Frontal cortex (tissue), 4 donors: ENCODE measurements at places on chromosomes 12 and 14. TPM values are rescaled to one million over a fixed set of nuclear protein-coding genes. Genes with fewer than 3 reads are reported as not detected.
A peak's percentile ranks its signal among the peaks of the same experiment; 100 is the strongest.

DNA sequence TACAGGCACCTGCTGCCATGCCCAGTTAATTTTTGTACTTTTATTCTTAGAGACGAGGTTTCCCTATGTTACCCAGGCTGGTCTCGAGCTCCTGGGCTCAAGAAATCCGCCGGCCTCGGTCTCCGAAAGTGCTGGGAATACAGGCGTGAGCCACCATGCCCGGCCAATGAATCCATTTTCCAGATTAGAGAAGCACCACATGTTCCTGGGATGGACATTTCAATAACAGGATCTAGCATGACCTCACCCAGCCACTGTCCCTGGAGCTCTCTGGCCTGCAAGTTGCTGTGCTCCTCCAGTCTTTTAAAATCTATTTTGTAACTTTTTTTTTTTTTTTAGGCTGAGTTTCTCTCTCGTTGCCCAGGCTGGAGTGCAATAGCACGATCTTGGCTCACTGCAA, 2.2 kb downstream of the GPR132 start:
- no peak for DNase-seq

DNA sequence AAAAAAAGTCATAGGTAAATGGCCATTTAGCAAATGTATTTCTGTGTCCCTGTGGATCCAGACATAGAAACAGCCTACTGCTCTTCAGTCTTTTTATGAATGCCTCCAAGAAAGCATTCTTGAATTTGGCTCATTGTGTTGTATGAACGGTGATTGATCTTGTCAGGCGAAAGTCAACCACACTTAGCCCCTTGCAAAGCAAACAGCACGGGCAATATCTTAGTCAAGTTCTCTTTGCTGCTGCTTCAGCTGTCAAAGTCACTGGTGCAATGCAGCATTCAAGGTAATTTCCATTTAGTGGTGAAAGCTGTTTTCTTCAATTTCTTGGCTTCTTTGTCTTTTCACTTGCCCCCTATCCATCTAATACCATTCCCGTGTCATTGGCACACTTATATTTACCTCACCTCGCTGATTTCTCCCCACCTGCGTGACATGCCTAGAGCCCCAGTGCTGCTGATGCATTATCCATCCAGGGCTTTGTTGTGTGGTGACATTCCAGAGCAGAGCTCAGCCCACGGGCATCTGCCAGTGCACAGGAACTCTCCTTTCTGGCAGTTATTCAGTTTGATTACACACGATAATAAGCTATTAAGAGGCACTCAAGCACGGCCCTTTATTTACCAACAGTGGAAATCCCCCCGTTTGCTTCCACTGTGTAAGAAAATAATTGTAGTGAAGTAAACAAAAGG, 362.3 kb upstream of the NOVA1 start:
- DNase-seq, result no peak

GRCh38 chr14:70354204-70354603, 5.3 kb downstream of the COX16 start:
- no peak for DNase-seq

GRCh38 chr14:35369701-35370191, 34.8 kb downstream of the NFKBIA start:
- DNase-seq, result no peak

DNA sequence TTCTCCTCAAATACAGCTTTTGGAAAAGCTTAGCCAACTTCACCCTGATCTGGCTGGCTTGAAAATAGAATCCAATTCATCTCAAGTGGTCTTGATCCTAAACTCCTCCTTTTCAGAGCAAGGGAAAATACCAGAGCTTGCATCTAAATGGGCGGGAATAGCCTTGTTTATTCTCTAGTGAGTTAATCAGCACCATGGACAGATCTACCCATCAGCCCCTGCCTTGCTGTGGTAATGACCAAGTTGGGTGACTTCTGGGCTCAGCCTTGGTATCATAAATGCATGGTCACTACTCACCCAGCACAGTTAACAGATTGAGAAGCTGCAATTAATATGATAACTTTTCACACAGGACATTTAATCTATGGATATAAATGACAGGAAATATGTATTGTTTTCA, 196.6 kb downstream of the GLT1D1 start:
- DNase-seq, result no peak

DNA sequence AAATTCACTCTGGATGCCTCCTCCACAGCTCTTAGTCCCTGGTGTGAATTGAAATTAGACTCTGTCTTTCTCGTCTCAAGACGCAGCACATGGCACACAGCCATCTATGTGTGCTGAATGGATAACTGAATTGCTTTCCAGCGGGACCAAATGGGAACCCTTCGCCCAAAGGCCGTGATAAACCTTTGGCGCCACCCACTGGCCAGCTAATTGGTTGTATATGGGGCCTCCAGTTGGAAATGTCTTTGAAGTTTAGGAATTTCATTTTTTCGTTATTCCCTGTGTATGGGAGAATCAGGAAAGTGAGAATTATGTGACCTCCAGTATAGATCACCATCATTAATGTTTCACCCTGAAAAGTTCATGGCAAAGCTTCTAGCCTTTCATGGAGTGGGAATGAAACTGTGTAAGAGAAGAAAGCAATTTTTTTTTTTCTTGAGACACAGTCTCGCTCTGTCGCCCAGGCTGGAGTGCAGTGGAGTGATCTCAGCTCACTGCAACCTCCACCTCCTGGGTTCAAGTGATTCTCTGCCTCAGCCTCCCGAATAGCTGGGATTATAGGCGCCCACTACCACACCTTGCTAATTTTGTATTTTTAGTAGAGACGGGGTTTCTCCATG, 9.8 kb upstream of the HSP90AA1 start:
- DNase-seq, result peak; percentile 57

DNA sequence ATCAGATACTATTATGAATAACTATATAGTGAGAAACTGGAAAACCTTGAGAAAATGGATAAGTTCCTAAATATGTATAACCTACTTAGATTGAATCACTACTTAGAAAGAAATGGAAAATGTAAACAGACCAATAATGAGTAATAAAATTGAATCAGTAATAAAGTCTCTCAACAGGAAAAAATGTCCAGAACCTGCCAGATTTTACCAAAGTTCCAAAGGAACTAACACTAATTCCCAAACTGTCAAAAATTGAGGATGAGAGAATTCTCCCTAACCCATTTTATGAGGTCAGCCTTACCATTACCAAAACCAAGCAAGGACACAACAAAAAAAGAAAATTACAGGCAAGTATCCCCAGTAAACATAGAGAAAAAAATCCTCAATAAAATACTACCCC, 272.0 kb downstream of the RPAP3 start:
- no peak for DNase-seq

The LGR5 gene
- total RNA-seq, result under 0.01 TPM

The ANG gene
- total RNA-seq, result 0.82 TPM

DNA sequence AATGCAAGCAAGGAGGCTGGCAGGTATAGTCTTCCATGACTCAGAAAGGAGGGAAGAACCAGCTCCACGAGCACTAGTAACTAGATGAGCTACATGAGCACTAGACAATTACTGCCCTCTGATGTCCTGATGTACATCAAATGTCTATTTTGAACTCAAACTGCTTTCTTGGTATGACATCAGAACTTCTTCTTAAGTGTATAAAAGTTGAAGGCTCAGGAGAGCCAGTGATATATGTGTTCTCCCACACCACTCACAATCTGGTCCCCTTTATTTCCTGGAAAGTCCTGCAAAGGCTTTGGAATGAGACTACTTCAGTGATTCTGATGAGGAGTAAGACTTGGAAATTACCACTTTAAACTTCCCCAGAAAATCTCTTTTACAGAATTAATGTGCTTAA, 18.5 kb upstream of the DHRS7 start:
- DNase-seq, result no peak

DNA sequence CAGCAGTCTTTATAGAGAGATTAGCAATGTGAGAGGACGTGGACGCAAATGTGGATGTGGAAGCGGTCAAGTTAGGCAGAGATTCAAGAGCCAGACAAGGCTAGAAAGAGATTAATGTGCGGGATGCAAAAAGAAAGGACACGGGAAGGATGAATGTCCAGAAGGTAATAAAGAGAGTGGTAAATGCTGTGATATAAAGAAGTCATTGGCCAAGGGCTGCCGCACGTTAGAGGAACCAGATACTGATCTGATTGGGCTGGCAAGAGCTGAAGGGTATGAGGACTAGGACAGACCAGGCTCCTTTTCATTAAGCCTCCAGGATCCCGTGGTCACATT, 59.5 kb downstream of the DHRS2 start:
- no peak for DNase-seq

The ALKBH2 gene
- total RNA-seq, result 31.4 TPM

DNA sequence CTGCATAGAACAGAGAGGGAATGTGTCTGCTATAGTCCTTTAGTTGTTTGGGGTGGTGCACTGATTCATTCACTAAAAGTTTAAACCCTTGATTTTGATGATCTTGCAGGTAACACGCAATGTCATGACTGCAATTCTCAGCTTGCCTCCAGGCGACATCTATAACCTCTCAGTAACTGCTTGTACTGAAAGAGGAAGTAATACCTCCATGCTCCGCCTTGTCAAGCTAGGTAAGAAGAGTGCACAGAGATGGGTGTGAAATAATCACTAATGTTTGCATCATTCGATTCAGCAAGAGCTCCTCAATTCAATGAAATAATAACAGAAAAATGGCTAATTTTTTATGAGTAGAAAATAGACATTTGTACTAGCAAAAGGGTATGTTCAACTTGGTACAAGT, 203.7 kb downstream of the PTPRO start:
- no peak for DNase-seq

DNA sequence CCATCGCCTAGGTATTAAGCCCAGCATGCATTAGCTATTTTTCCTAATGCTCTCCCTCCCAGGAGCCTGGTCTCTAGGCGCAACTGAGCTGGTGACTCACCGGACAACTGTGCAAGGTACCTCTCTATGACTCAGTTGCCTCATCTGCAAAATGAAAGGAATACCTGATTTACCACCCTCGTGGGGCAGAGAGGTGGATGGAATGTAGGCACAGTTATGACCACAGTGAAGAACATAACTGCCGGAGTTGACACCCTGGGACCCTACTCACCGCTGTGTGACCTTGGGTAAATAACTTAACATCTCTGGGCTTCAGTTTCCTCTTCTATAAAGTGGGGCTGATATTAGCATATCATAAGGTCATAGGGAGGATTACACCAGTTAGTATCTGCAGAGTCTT, 22.6 kb downstream of the BCL11B start:
- DNase-seq, result no peak

GRCh38 chr14:54881235-54881760, 21.3 kb downstream of the GCH1 start:
- no peak for DNase-seq

The MGAT4C gene
- 72.2 TPM for total RNA-seq

DNA sequence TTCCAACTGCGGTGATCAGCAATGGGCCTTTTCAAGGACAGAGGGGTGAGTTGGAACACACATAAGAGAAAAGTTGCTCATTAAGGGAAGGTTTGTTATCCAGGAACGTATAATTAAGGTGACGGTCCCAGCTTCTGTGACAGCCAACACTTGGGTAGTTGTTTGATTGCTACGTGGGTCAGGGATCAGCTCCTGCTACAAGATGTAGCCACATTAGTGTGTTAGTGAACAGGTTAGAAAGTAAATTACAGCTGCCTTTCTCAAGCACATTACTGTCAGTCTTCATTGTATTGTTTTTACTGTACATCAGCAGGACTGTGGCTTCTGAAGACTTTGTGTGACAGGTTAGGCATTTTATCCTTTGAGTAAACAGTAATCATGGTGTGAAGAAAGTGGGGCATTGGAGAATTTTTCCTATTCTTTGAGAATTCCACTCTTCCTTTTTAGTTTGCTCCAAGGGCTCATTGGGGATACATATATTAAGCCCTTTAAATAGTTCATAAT, 230.5 kb downstream of the EGLN3 start:
- DNase-seq, result no peak

- no peak for DNase-seq
Measured at GRCh38 chr12:95545731-95546490, 5.4 kb downstream of the USP44 start.

DNA sequence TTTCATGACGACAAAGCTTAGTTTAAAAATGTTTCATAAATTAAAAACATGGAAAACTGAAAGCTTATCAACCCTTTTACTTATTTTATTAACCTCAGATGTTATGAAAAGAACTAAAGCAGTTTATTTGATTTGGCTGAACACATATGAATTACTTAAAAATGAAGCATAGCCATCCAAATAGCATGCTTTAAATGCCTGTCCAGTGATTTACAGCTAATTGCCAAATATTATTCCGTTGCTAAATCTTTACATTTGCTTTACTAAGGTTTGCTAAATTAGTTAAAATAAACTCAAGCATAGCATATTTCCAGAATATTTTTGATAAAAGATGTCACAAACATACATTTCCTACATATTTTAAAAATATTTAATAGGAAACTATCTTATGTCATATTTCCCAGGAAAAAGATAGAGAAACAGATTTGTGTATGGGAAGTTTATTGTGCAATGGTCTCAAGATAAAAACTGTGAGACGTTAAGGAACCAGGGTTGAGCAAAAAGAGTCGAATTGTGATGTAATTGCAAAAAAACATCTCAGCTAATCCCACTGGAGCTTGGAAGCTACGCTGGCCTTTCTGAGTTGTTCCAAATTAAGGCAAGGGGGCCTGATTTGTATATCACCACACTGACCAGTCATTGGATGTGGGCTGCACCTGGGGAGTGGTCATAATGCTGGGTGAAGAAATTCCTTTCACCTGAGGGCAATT, 25.8 kb downstream of the GPR135 start:
- no peak for DNase-seq

The PDE3A gene
- 4.9 TPM for total RNA-seq

DNA sequence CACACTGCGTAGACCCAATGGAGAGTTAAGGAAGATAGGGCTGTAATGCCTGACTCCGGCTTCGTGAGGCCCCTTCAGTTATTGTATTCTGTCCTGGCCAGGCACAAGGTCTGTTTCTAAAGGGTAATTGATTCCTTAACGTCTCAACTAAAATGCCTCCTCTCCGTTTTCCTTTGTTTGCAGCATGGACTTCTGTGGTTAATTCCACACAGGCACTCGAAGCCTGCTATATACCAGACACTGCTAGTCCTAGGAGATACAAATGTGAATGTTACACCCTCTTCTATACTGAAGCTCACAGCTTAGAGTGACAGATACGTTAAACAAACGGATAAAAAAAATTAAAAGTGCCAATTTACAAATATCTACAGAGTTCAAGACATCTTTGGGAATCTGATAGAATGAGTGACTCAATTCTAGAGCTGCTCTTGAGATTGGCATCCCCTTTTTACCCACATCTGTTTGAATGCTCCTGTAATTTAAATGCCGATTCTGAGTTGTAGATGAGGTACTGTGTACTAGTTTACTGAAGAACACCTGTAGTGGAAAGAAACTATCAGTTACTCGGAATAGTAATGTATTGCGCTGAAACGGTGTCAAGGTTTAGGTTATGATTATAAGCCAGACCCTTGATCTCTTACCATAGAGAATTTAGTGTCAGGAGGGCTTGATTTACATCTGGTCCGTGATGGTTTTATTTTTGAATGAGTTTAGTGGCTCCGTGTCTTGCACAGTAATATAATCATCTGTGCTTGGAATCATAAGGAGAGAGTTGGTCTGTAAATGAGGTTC, 784 bp downstream of the PSMA6 start:
- DNase-seq, result no peak

DNA sequence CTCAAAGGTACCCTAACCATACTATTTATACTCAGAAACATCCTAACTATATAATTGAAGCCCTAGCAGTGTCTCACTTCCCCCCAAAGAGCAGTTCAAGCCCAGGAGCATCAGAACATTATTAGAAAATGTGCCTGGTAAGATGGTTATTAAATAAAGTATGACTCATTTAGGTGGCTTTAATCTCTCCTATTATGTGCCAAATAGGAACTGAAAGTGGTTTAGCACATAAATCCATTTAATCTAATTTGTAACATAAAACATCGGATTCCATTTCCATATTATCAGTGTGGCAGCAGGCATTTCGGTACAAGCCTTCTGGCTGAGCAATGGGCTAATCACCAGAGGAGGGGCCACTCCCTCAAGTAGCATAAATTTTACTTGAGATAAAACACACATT, 395.2 kb upstream of the TMTC1 start:
- no peak for DNase-seq
